ENCODE measurements at places on chromosomes 5 and 9. TPM values are rescaled to one million over a fixed set of nuclear protein-coding genes. Genes with fewer than 3 reads are reported as not detected.

Gene WDR5
- total RNA-seq, result 19.5 TPM

Gene PRUNE2
- 0.78 TPM for total RNA-seq

Gene IFNB1
- not detected for total RNA-seq

Gene CEL
- total RNA-seq, result 7.7 TPM

Gene LCN6
- not detected for total RNA-seq

Gene TDRD7
- 4.1 TPM for total RNA-seq

Gene PALM2AKAP2
- 32.1 TPM for total RNA-seq

Gene PCDHA11
- total RNA-seq, result 0.23 TPM

Gene TEK
- 4.4 TPM for total RNA-seq

Gene FAM221B
- total RNA-seq, result not detected

Gene SIGMAR1
- 139 TPM for total RNA-seq

Gene GMCL2
- not detected for total RNA-seq

Gene GARIN3
- not detected for total RNA-seq

All from left lobe of liver (tissue), 2 donors.